Gastroesophageal sphincter (tissue), 4 donors: ENCODE measurements at places on chromosomes 7 and 10.

- no peak for ATAC-seq
- no peaks in the 10 kb centered on the region for H3K36me3 ChIP-seq
- H3K27ac ChIP-seq, result no peak overlapping the region
- H3K4me1 ChIP-seq, result no peaks in the 10 kb centered on the region
- H3K4me3 ChIP-seq, result no peak overlapping the region
These were observed 6.9 kb upstream of the RAPGEF5 start for GRCh38 chr7:22363756-22364422.

- no peaks in the 10 kb centered on the region for H3K36me3 ChIP-seq
- peaks cover 23% of the 10 kb centered on the region for H3K27me3 ChIP-seq
- H3K27ac ChIP-seq, result no peak overlapping the region
- H3K4me1 ChIP-seq, result no peaks in the 10 kb centered on the region
- ATAC-seq, result no peak
These were observed 40.0 kb downstream of the FIGNL1 start for GRCh38 chr7:50409856-50410745.

DNA sequence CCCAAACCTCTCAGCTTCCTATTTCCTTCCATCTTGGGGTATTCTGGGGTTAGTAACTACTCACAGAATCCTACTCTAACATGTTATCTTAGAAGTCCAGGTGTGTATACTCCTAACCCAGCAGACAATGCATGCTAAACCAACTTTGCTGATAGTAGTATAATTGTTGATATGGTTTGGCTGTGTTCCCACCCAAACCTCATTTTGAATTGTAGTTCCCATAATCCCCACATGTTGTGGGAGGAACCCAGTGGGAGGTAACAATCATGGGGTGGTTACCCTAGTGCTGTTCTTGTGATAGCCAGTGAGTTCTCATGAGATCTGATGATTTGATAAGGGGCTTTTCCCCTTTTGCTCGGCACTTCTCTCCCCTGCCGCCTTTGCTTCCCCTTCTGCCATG is 135.1 kb downstream of the CHRM2 start:
- no peak overlapping the region for H3K4me3 ChIP-seq
- H3K4me1 ChIP-seq, result no peaks in the 10 kb centered on the region
- no peaks in the 10 kb centered on the region for H3K36me3 ChIP-seq
- no peak for ATAC-seq

GRCh38 chr10:59002011-59002410 is 174.4 kb upstream of the PHYHIPL start:
- H3K4me1 ChIP-seq, result no peaks in the 10 kb centered on the region
- no peak overlapping the region for H3K4me3 ChIP-seq
- H3K27me3 ChIP-seq, result no peaks in the 10 kb centered on the region
- no peak for ATAC-seq

DNA sequence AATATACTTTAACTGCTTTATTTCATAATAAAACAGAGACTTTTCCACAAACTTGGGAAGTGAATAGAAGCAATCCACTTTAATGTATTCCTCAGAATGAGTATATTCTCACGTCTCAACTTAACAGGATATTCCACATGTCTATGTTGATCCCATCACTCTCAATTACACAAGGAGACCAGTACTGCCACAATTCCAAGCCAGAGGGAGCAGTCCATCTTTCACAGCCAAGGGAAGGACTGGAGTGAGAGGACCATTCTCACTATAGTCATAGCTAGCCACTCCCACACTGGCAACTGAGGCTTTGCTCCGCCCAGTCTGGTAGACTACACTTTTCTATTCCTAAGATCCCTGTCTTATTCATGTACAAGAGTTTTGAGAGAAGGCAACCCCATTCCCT is 553.9 kb downstream of the CNTNAP2 start:
- no peaks in the 10 kb centered on the region for H3K36me3 ChIP-seq
- no peaks in the 10 kb centered on the region for H3K4me1 ChIP-seq
- H3K27me3 ChIP-seq, result no peaks in the 10 kb centered on the region
- H3K27ac ChIP-seq, result no peak overlapping the region

DNA sequence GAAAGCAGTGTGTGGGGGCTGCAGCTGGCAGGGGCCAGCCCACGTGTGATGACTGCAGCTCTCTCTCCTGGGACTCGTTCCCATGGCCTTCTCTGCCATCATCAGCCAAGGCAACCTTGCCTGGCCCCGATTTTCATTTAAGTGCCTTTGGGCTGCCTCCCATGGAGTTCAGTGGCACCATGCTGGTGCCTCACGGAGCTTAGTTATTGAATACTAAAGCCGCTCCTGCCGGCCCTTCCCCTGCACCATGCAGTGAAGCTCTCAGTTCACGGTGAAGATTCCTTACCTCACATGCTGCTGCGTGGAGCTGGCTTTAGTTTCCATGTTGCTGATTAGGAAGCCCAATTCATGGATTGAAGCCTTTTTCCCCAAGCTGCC is 141.5 kb upstream of the EEPD1 start:
- H3K4me1 ChIP-seq, result no peaks in the 10 kb centered on the region
- no peak overlapping the region for H3K4me3 ChIP-seq
- no peak for ATAC-seq
- no peak overlapping the region for H3K27ac ChIP-seq

- H3K4me3 ChIP-seq, result no peak overlapping the region
- no peaks in the 10 kb centered on the region for H3K4me1 ChIP-seq
- no peak for ATAC-seq
- H3K27ac ChIP-seq, result peak overlapping the region; percentile 29
- H3K27me3 ChIP-seq, result no peaks in the 10 kb centered on the region
These were observed 354.8 kb downstream of the CXCL12 start for GRCh38 chr10:44030132-44030531.

- H3K4me1 ChIP-seq, result peaks cover 97% of the 10 kb centered on the region
- H3K27ac ChIP-seq, result peak overlapping the region; percentile 88
- H3K4me3 ChIP-seq, result no peak overlapping the region
These were observed 22.6 kb downstream of the TES start for GRCh38 chr7:116232920-116233319.

- H3K4me3 ChIP-seq, result no peak overlapping the region
- H3K36me3 ChIP-seq, result no peaks in the 10 kb centered on the region
- peak overlapping the region; percentile 74 for H3K27ac ChIP-seq
- no peaks in the 10 kb centered on the region for H3K27me3 ChIP-seq
These were observed 77.8 kb upstream of the PDCD4 start for GRCh38 chr10:110793886-110794285.

GRCh38 chr10:101901340-101901739 is 57.7 kb upstream of the KCNIP2 start:
- no peaks in the 10 kb centered on the region for H3K36me3 ChIP-seq
- ATAC-seq, result no peak
- no peaks in the 10 kb centered on the region for H3K27me3 ChIP-seq
- H3K27ac ChIP-seq, result no peak overlapping the region
- no peak overlapping the region for H3K4me3 ChIP-seq

- no peak overlapping the region for H3K4me3 ChIP-seq
- no peak for ATAC-seq
- H3K27ac ChIP-seq, result no peak overlapping the region
- no peaks in the 10 kb centered on the region for H3K27me3 ChIP-seq
- H3K36me3 ChIP-seq, result no peaks in the 10 kb centered on the region
These were observed 9.8 kb downstream of the ARHGAP12 start for GRCh38 chr10:31918671-31919409.

DNA sequence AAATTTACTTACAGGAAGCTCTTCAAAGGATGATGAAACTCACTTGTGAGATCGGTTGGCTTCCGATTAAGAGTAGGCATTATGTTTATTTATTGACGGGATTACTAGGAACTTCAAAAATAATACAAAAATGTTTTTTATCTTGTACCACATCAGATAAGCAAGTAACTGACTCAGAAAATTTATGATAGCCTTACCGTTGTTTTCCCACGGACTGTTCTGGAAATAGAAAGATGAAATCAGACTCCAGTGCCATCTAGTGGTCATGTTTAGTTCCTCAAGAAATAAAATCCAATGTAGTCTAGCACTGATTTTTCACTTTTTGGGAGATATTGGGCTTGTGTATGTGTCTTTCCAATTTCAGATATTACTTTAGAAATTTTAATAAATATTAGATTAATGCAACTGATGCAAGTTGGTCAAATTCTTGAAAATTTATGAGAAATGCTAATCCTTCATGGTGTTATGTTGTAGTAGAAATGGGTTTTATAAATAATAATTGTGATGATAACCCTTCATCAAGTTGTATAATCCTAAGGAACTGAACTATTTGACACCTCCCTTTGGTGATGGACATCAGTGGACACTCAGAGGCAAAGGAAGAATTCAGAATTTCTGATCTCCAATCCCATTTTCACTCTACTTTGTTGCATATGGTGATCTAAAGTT is 168.8 kb downstream of the TMEM26 start:
- ATAC-seq, result peak; percentile 26
- no peak overlapping the region for H3K27ac ChIP-seq
- H3K36me3 ChIP-seq, result no peaks in the 10 kb centered on the region

DNA sequence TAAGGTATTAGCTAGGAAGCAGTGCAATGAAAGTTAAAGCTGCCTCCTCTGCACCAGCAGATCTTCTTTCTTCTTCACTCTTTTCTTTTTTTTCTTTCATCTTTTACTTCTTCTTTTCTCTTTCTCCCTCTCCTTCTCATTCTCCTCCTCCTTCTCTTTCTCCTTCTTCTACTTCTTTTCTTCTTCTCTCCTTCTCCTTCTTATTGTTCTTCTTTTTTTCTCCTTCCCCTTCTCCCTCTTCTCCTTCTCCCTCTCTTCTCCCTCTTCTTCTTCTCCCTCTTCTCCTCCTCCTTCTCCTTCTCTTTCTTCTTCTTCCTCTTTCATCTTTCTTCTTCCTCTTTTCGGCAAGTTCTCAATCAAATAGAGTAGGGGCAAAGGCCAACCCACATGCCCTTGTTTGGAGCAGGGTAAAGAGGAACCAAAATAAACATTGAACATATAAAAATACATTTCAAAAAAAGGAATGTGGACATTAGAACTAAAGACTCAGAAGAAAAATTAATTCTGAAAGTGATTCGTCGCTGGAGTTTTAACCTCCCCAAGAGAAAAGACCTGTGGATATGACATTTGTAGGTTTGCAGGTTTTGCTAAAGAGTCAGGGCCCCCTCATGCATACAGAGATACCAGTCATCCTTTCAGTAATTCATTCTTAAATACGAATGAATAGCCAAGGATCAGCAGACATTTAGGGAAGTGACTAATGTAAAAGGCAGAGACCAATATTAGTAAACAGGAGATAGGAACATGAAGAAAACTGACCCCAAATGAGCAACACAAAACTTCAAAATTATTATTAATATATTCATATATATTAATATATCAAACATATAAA is 93.0 kb upstream of the RSU1 start:
- no peak for ATAC-seq
- peaks cover 4% of the 10 kb centered on the region for H3K4me1 ChIP-seq
- no peak overlapping the region for H3K4me3 ChIP-seq

DNA sequence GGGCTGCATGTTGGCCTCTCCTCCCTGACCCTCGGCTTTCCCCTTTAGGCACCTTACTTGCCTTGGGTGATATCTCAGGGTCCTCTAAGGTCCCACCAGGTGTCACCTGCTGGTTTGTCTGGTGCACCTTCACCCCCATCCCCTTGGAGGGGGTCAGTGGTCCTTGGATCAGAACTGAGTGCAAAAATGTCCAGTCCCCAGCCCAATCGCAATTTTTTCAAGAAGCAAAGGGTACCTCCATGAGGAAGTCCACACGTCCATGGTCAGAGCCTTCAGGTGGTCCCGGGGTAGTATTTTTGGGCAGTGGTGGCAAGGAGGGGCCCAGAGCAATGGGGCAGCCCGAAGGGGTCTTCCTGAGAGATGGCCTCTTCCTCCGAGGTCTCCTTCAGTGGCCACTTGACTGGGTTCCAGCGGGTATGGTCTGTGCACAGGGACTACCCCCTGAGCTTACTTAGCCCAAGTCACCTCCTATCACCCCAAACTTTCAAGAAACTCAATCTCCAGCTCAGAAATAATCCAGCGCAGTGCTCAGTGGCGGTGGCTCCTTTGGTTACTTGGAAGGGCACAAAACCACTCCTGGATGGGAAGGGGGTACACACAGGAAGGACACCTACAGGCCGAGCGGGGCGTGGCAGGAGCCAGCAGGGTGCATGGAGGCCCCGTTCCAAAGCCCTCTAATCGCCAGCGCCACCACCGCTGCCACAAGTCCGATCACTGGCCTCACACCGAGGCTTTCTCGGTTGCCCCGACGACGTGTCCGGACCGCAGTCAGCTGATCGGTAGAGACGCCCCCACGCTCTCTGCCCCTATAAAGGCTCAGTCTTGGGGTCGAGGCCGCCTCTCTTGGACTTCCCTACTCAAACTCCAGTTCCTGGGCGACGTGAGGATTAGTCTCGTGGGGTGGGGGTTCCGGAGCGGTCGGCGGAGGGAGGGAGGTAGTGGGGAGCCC is 4.5 kb downstream of the SAP25 start:
- peaks cover 32% of the 10 kb centered on the region for H3K36me3 ChIP-seq
- peaks cover 10% of the 10 kb centered on the region for H3K4me1 ChIP-seq
- H3K4me3 ChIP-seq, result peak overlapping the region; percentile 3
- peak overlapping the region; percentile 65 for H3K27ac ChIP-seq

- H3K4me1 ChIP-seq, result no peaks in the 10 kb centered on the region
- ATAC-seq, result no peak
- no peak overlapping the region for H3K27ac ChIP-seq
- H3K27me3 ChIP-seq, result no peaks in the 10 kb centered on the region
- H3K36me3 ChIP-seq, result no peaks in the 10 kb centered on the region
These were observed 199.4 kb downstream of the STK31 start for GRCh38 chr7:23909426-23909825.

GRCh38 chr7:12685550-12685949 is 1.9 kb upstream of the ARL4A start:
- H3K4me3 ChIP-seq, result no peak overlapping the region
- no peaks in the 10 kb centered on the region for H3K27me3 ChIP-seq
- no peaks in the 10 kb centered on the region for H3K36me3 ChIP-seq
- H3K4me1 ChIP-seq, result no peaks in the 10 kb centered on the region
- ATAC-seq, result no peak

DNA sequence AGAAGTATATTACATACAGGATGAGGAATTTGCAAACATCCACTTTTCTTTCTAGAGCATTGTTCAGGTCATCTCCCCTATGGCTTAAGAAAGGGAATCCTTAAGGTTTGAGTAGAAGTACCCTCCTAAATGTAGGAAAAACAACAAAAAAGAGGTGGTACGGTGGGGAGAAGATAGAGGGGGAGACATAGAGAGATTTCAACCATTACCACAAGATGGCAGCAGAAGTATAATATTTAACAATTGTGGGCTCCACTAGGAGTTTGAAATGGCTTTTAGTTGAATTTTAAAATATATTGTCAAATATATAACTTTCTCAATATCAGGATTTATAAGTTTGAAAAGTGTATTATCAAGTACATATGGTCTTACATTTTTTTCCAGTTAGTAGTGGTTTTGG is 72.7 kb upstream of the PRKG1 start:
- H3K27ac ChIP-seq, result no peak overlapping the region
- ATAC-seq, result peak; percentile 42
- H3K4me3 ChIP-seq, result no peak overlapping the region
- no peaks in the 10 kb centered on the region for H3K36me3 ChIP-seq
- no peaks in the 10 kb centered on the region for H3K4me1 ChIP-seq
